Neuronal stem cell (in vitro differentiated cells): ENCODE measurements at places on chromosomes 13 and 19.
A peak's percentile ranks its signal among the peaks of the same experiment; 100 is the strongest.

DNA sequence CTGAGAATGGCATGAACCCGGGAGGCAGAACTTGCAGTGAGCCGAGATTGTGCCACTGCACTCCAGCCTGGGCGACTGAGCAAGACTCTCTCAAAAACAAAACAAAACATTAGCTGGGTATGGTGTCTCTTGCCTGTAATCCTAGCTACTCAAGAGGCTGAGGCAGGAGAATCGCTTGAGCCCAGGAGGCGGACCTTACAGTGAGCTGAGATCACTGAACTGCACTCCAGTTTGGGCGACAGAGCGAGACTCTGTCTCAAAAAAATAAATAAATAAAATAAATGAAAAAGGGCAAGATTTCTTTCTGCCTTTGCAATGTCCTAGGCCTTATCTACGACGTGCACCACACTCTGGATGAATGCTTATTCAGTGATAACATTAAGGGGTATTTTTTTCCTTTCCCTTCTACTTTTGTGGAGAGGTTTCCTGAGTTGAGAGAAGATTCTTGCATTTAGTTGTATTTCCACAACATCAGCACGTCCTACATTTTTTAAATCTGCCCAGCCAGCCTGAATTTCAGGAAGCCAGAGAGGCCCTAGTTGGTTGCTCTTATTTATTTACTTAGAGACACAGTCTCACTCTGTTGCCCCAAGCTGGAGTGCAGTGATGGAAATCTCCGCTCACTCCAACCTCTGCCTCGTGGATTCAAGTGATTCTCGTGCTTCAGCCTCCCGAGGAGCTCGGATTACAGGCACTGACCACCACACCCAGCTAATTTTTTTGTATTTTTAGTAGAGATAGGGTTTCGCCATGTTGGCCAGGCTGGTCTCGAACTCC, 26.1 kb upstream of the OR1M1 start:
- DNase-seq: no peak

GRCh38 chr19:18594096-18594823, 5.7 kb downstream of the REX1BD start:
- peak; percentile 82 for DNase-seq

DNA sequence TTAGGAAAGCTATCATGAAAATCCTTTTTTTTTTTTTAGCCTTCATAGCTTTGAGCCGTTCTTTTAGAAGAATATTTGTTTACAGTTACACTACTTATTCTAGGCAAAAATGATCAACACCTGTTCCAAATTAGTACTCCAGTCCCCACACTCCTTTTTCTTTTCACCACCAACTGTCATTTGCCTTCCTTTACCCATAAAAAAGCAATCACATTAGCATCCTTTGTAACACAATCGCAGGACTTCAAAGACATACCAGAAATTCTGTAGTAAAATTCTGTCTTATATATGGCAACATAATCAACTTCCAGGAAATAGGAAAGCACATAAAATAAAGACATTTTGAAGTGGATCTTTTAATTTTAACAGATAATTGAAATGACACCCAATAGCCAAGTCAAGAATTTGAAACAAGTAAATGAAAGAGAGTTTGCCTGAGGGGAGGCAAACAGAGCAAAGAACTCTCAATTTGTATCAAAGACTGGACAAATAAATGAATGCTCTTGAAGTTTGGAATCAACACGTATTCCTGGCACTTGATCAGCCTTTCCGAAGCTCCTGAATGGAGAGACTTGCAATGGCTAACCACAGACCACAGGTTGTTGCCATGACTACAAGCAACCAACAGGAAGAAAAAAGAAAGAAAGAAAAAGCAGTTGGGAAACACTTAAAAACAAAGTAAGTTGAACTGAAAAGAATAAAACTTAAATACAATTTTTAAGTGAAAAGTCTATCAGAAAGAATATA, 206.8 kb downstream of the PCDH9 start:
- peak; percentile 11 for DNase-seq

DNA sequence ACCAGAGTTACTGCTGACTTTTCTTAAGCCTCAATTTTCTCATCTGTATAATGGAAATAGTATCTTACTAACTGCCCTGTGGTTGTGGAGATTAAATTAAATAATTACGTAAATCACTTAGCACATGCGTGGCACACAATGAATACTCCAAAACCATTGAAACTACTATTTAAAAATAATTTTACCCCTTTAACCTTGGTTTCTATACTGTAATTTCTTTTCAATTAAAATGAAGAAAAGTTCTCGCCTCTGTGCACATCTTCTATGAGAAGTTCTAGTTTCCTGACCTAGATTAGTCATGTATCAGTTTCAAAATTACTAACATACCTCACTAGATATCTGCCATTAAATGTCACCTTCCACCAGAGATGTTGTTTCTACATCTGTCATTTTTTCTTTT, 5.7 kb downstream of the SLITRK1 start:
- DNase-seq: no peak

DNA sequence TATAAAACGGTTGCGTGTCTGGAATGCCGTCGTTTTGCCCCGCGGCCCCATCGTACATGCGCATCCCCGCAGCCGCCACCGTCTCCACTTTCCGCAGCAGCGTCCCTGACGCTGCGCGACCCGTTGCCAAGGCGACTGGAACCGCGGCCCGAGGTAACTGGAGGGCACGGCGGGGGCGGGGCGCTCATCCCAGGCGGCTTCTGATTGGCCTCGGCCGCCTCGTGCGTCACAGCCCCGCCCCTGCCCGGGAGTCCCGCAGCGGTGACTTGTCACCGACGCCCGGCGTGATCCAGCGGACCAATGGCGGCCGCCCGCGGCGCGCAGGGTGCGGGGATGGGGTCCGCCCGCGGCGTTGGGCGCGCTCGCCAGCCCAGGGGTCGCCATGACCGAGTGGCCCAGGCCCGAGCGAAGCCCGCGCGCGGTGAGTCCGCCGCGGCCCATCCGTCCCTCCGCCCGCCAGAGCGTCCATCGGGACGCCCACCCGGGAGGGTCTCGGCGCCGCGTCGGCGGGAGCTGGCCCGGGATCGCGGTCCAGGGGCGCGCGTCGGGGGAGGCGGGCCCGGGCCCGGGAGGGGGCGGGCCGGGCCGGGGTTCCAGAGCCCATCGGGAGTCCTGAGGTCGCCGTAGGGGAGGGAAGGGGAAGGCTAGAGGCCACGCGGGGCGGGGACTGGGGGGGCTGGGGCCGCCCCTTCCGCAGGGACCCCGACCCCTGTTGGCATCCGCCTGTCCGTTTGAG, at the start of gene ZSCAN1:
ZSCAN1 (plus strand) TSS at position 285 of the 736 bp plus-strand sequence. CDS start 3,812 bp downstream, outside the sequence.
- DNase-seq: peak; percentile 94

DNA sequence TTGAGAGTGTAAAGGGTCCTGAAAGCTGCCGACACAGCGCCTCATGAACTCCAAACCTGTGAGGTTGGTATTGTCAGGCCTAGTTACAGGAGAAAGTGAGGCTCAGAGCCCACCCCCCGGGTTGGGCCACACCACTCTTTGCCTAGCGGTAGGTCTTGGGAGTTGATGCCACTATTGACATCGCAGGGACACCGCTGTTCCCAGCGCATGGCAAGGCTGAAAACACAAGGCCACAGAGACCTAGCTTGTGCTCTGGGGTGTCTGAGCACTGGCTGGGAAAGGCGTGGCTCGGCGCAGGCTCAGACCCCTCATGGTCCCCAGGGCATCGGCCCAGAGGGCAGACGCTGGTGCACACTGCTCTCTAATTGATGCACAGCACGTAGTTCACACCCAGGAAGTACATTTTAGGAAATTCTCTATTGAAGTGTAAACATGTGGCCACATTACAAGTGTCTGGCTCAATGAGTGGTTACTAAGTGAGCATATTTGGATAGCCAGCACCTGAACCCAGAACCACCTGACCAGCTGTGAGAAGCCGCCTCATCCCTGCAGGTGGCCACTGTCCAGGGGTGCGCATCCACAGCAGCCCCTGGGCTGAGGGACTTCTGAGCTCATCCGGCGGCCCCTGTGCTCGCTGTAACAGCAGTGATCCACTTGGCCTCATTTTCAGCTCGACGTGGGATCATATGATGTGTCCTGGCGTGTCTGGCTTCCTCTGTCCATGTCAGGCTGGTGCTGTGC, 27.3 kb downstream of the UPF1 start:
- DNase-seq: no peak

GRCh38 chr13:107743983-107744382, 471.4 kb downstream of the LIG4 start:
- DNase-seq: no peak

- DNase-seq: peak; percentile 11
These were observed 485 bp downstream of the CRYL1 start for GRCh38 chr13:20525144-20525600.

DNA sequence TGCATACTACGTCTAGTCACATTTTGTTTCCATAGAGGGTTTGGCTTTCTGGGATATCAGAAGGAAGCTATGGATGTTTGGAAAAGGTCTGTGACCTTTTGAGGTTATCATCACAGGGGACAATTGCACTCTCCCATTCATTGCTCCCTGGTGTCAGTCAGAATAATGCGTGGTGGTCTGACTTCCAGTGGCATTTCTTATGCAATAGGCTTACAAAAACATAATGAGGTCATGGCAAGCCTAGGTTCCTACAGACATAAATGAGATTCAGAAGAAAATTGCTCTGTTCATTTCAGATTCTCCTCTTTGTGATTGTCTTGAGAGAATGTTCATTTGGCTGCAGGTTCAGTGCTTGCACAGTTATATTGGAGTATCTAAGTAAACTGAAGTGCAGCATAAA, 54.6 kb downstream of the ARHGAP35 start:
- DNase-seq: no peak

DNA sequence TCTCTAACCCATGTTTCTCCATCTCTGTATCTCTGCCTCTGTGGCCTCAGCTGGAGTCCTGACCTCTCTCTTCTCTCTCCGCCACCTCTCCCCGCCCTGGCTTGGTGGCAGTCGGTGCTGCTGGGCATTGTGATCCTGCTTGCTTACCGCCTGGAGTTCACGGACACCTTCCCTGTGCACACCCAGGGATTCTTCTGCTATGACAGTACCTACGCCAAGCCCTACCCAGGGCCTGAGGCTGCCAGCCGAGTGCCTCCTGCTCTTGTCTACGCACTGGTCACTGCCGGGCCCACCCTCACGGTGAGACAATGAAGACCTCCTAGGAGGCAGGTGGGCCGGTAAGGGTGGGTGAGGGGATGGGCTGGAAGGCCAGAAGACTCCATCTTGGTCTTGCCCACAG, 4.2 kb downstream of the PLPPR2 start:
- no peak for DNase-seq

GRCh38 chr13:106426909-106427308, 108.6 kb downstream of the EFNB2 start:
- DNase-seq: no peak

GRCh38 chr19:56951672-56952071, 111.1 kb upstream of the PEG3 start:
- DNase-seq: no peak

- DNase-seq: no peak
These were observed 5.6 kb downstream of the C19orf81 start for GRCh38 chr19:50654882-50655281.

GRCh38 chr19:51712461-51713081, 11.2 kb downstream of the HAS1 start:
- DNase-seq: no peak

DNA sequence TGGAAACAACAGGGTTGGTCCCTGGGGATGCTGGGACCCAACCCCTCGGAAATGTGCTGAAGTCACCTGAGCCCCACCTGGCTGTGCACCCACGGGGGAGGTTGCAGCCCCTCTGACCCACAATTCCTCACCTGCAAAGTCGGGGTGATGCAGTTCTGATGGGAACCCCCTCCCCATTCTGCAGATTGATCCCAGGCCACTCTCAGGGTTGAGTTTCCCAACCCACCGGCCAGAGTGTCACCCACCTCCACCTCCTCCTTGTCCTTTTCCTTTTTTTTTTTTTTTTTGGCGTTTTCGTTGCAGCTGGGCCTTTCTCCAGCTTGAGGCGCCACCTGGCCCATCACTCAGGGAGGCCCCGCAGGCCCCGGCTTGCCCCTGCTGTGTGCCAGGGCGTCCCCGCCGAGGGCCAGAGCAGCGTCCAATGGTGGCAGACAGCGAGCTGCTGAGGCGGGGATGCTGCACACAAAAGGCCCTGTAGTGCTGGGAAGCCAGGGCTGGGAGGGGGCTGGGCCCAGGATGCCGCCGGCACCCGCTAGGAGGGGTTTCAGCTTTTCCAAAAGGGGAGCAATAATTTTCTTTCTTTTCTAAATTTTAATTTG, 4.6 kb downstream of the PIK3R2 start:
- no peak for DNase-seq

DNA sequence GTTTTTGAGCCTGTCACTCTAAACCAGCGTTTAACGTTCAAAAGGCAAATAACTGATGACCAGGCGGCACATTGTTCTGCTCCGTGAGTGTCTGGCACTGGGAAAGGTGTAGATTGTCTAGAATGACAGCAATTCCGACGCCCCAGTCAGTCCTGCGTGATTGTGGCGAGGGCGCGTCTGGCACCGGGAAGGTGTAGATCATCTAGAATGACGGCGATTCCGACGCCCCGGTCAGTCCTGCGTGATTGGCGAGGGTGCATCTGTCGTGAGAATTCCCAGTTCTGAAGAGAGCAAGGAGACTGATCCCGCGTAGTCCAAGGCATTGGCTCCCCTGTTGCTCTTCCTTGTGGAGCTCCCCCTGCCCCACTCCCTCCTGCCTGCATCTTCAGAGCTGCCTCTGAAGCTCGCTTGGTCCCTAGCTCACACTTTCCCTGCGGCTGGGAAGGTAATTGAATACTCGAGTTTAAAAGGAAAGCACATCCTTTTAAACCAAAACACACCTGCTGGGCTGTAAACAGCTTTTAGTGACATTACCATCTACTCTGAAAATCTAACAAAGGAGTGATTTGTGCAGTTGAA, 26.1 kb upstream of the NDUFS7 start:
- no peak for DNase-seq

DNA sequence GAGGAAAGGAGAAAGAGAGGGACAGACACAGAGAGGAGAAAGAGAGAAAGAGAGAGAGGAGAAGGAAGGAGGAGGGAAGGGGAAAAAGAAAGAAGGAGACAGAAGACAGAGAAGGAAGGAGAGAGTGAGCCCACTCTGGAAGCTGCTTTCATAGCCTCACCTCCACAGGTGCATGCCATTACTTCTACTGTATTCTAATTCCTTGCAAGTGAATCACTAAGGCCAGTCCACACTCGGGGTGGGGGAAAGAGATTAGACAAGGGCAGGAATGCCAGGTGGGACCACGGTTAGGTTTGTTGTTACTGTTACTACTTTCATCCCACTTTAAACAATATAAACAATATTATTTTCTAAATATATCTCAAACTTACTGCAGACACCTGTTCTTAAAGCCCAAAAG, 684.5 kb upstream of the ARGLU1 start:
- DNase-seq: no peak

DNA sequence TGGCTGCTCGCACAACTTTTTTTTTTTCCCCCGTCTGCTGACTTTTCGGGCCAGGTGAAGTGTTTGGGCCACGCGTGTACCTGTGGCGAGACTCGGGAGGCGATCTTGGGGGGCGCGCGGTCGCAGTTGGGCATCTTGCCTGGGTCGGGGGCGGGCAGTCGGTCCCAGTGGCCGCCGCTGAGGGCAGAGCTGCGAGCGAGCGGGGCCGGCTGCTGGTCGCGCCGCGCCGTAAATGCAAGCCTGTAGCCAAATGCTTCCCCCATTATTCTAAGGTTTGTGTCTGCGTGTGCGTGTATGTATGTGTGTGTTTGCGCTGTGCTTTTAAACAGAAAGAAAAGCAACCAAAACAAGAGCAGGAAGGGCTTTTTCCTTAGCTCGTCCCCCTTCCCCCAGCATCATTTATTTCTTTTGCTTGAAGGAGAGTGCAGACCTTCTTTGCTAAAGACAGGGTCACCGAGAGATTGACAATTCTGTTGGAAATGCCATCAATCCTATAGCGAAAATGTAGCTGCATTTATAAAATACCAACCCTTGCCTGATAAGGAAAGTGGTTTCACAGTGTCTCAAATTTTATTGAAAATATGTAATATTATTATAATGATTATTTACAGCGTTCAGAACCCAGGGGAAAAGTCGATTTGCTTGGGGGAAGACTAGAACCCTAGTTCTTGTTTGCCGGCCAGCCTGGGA, 143.2 kb upstream of the ZNF536 start:
- DNase-seq: no peak

- no peak for DNase-seq
These were observed 47.3 kb downstream of the NFIX start for GRCh38 chr19:13042443-13043130.
